Stimulated activated CD8-positive, alpha-beta memory T cell treated with anti-CD3 and anti-CD28 coated beads, Interleukin-4, amount 100 ng/mL, for 1 hour (primary cell): ENCODE measurements at places on chromosomes 1 and 21.

DNA sequence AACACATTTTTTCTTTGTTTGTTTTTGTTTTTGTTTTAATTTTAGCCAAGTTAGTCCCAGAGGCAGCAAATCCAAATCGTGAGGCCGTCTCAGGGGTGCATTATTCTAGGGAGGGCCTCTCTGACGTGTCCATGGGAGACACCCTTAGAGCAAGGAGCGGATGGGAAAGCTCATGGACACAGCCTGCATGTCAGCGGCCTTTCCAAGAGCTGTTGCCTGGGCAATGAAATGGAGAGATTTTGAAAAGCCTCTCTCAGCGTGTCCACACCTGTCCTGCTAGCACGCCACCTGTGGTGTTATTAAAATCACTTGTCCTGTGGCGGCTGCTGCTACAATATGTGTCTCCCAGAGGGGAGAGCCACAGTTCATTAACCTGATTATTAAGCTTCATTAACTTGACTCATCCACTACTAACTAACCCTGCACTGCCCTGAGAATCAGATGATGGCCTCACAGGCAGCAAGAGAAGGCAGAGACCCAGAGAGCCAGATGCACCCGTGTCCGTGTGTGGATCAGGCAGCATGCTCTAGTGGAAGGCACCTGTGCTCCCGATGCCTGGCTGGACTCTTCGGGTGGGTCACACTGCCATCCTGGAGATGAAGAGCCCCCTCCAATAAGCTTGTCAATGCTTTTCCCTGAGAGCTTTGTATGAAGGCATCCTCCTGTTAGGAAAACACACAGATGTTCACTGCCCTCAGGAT lies 133.3 kb downstream of the PGBD5 start:
- DNase-seq: no peak

DNA sequence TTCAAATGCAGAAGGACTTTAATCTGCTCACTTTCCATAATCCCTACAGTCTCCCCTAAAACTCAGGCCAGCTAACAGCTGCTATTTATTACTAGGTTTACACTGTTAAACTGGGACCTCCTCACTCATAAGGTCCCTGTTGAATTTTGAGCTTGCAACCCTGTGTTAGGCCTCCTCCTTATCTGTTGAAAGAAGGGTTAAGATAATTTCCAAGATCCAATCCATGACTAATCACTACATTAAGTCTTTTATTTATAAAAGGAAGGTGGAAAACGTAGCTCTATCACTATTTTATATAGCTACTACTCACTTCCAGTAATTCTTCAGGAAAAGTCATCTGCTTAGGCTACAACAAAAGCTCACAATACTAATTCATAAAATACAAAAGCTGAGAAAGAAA lies 79.5 kb downstream of the EVI5 start:
- DNase-seq: no peak

GRCh38 chr1:230126529-230127104 lies 59.6 kb downstream of the GALNT2 start:
- no peak for DNase-seq

DNA sequence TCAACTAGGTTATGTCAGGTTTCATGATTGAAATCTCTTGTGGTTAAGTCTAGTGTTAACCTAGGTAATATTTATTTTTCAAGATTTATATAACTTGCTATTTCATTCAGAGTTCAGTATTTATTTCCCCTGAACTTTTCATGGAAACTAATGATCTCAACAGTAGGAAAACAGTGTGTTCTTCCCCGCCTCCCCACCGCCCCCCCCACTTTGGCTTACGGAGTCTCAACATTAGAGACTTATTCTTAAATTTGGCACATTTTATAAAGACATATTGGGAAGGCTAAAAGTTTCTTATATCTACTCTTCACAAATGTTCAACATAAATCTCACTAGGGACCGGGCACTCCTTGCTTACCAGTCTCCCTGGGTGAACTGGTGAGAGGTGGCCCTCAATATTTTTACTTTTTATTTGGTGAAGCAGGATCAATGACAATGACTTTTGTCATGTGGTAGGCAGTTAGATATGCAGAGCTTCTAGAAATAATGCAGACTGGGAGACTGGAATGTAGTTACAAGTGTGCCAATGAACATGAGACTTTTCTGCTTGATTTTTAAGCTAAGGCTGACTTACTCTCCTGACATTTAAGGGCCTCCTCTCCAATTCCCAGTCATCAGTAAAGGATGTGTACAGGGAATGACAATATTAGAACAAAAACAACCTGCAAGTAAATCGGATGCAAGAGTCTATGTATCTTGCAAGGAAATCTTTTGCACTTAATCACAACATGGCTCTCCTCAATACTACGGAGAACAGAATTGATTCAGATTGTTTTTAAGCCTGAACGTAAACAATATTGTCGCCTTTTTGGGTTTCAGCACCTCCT lies 1.7 kb upstream of the MAN1A2 start:
- DNase-seq: no peak
